Activated T-cell treated with anti-CD3 and anti-CD28 coated beads, Interleukin-2, amount 50 U/mL, for 4 hours (primary cell): ENCODE measurements at places on chromosomes 2 and 18. TPM values are rescaled to one million over a fixed set of nuclear protein-coding genes. Genes with fewer than 3 reads are reported as not detected.

The LONRF2 gene
- 0.05 TPM for total RNA-seq

The PAIP2B gene
- 1.0 TPM for total RNA-seq

The POLR1A gene
- total RNA-seq = 80.3 TPM

The RND3 gene
- 0.58 TPM for total RNA-seq

The ASIC4 gene
- total RNA-seq = not detected

The ZNF638 gene
- 64.4 TPM for total RNA-seq

The ASB18 gene
- total RNA-seq = not detected

The MAIP1 gene
- 51.1 TPM for total RNA-seq

DNA sequence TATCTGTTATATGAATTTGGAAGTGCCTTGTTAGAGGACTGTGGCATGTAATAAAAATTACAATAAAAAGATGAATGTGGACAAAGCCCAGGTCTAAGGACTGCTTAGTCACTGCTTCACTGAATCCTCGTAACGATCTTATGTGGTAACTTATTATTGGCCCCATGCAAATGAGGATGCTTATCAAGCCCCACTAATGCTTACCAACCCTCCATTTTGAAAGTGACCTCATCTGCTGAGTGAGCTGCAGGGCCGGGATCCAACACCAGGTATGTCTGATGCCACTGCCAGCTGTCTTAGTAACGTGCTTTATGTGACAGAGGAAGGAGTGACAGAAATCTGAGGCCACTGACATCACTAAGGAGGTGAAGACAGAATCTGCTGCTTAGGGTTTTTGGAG, 65.3 kb upstream of the CCDC85A start:
- DNase-seq = no peak

- DNase-seq = no peak
Measured at GRCh38 chr2:70475266-70475665, 78.4 kb downstream of the TGFA start.

- no peak for DNase-seq
Measured at GRCh38 chr2:165959371-165959770, 5.8 kb upstream of the TTC21B start.

GRCh38 chr18:3874581-3874980, 424.6 kb downstream of the TGIF1 start:
- no peak for DNase-seq

GRCh38 chr2:44397447-44398175, 35.9 kb downstream of the CAMKMT start:
- DNase-seq = no peak

- DNase-seq = no peak
Measured at GRCh38 chr2:72843301-72843700, 17.5 kb upstream of the EXOC6B start.

- no peak for DNase-seq
Measured at GRCh38 chr2:64989982-64990614, 899 bp downstream of the SLC1A4 start.

DNA sequence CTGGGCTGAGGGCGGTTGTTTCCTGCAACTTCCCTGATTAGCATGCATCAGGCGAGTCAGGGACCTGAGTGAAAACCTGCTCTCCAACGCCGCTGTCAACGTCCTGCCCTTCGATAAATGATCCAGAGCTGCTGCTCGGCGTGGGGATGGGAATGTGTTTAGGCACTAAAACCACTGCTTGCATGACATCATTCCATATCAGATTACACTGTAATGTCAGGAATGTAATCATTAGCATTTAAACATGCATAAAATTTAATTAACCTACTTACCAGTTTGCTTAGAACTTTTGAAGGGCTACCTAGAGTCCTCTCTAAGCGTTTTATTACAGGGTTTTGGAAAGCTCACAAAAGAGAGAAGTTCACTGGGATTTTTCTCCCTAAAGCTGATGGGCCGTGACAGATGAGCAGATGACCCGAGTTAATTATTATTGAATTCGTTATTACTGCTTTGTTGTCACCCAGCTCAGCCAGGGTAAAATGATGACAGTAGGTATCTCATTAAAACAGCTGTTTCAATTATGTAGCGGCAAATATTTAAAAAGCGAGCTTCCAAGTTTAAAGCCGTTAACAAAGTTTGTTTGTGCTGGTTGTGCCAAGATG, 685.6 kb upstream of the SALL3 start:
- DNase-seq = no peak

GRCh38 chr2:231923010-231923344, 3.2 kb downstream of the NPPC start:
- DNase-seq = no peak

- no peak for DNase-seq
Measured at GRCh38 chr2:236107942-236108625, 60.1 kb downstream of the GBX2 start.

- no peak for DNase-seq
Measured at GRCh38 chr2:236715077-236715476, 145.5 kb downstream of the ACKR3 start.

- no peak for DNase-seq
Measured at GRCh38 chr2:152420363-152420762, 85.4 kb downstream of the FMNL2 start.

- DNase-seq = peak; percentile 24
Measured at GRCh38 chr2:113136828-113137775, 9.7 kb downstream of the IL1RN start.
